SK-N-MC (cell line): ENCODE measurements at places on chromosomes 4 and X.

DNA sequence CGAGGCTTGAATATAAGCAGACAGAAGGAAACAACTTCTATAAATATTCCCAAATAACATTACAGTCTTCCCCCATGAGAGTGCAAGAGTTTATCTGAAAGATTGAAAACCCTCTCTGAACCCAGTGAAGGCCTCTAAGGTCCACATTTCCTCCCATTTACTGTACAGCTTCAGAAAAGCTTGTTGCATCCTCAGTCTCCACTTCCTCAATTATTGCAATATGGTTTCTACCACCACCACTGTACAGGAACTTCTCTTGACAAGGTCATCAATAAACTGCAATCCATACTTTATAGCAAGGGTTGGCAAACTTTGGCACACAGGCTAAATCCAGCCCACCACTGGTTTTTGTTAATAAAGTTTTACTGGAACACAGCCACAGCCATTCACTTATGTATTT lies 239.0 kb downstream of the THOC2 start:
- DNase-seq = no peak

DNA sequence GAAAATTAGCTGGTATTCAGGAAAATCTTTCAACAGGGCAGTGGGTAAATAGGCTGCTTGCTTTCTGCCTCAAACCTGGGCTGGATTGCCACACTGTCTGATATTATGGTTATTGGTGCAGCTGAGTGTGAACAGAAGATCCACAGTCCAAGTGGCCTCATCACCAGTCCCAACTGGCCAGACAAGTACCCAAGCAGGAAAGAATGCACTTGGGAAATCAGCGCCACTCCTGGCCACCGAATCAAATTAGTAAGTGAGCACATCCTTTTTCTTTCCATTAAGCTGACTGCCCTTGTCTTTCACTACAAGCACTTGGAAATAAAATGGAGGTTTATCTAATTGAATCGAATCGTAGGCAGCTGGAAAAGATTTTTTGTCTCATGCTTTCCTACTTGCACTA lies 204.7 kb downstream of the TLL1 start:
- no peak for DNase-seq

DNA sequence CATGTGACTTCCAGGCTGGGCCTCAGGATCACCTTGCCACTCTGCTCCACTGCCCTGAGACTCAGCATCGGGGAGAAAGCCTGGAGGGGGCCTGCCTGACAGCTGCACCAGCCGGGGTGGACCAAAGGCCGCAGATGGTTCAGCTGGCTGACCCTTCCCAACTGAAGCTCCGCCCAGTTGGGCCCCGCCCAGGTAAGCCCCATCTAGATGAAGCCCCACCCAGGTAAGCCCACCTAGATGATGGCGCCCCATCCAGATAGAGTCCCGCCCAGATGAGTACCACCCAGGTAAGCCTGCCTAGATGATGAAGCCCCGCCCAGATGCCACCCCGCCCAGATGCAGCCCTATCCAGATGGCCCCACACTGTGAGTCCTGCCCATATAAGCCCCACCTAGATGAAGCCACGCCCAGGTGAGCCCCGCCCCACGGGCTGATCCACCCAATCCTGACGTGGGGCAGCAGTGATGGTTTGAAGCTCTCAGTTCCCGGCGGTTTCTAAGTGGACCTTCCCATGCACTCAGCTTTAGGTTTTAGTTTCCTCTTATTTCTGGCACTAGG lies 10.0 kb downstream of the ZFYVE28 start:
- no peak for DNase-seq

DNA sequence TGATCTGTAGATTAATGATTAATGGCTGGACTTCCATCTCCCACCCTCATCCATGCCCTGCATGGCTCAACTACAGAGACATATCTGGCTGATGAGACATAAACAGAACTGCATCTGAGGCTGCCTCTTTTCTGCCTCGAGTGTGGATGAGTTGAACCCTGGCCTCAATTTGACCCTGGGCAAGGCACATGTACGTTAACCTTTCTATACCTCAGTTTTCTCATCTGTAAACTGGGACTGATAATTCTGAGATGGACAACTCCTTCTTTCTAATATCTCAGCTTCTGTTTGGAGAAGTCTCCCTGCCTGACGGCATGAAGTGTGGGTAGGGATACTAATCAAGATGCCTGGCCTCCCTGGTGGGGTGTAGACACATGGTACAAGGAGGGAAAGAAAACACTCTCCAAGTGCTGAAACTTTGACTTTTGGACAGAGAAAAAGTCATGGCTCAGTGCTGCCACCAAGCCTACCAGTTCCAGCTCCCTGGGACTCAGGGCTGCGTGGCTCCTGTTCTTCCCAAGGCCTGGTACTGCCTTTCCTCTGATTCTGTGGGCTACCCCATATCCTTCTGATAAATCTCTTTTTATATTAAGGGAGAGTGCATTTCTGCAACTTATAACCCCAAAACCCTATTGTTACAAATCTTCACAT lies 64.4 kb downstream of the HAUS3 start:
- no peak for DNase-seq

DNA sequence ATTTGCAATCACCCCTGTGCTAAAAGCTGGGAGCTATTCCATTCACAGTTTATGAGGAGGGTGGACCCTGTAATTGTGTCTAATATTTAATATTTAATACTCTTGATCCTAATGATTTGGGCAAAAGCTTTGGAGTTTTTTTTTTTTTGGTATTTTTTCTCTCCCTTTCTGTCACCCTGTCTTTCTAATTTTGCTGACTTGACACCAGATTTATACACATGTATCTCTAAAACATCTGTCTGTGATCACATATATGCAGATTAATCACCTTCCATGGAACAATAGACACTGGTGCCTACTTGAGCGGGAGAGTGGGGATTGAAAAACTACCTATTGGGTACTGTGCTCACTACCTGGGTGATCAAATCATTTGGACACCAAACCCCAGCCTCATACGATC lies 18.7 kb upstream of the ANTXR2 start:
- DNase-seq = no peak

DNA sequence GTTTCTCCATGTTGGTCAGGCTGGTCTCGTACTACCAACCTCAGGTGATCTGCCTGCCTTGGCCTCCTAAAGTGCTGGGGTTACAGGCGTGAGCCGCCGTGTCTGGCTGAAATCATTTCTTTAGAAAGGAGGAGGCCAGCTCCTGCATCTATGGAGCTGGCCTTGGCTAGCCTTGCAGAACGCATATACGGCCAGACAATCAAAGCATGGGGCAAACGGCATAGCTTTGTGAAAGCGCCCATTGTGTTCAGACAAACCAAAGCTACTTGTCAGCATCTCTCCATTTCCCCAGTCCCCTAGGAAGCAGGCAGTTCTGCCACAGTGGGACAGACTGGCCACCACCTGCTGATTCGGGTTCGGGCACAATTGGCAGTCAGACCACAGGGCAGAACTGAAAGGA lies 48.9 kb upstream of the IQSEC2 start:
- no peak for DNase-seq

- DNase-seq = no peak
These were observed 92.3 kb upstream of the TLL1 start for GRCh38 chr4:165780735-165781134.

- DNase-seq = no peak
These were observed 186.8 kb downstream of the FAT4 start for GRCh38 chr4:125501568-125501967.

GRCh38 chr4:11354531-11354930 lies 74.2 kb downstream of the HS3ST1 start:
- no peak for DNase-seq

- DNase-seq = no peak
These were observed 503.6 kb downstream of the IL1RAPL1 start for GRCh38 chrX:29090811-29091210.

GRCh38 chrX:12400218-12400617 lies 261.9 kb downstream of the FRMPD4 start:
- DNase-seq = no peak

- no peak for DNase-seq
These were observed 52.2 kb downstream of the ADRA2C start for GRCh38 chr4:3818371-3818770.

DNA sequence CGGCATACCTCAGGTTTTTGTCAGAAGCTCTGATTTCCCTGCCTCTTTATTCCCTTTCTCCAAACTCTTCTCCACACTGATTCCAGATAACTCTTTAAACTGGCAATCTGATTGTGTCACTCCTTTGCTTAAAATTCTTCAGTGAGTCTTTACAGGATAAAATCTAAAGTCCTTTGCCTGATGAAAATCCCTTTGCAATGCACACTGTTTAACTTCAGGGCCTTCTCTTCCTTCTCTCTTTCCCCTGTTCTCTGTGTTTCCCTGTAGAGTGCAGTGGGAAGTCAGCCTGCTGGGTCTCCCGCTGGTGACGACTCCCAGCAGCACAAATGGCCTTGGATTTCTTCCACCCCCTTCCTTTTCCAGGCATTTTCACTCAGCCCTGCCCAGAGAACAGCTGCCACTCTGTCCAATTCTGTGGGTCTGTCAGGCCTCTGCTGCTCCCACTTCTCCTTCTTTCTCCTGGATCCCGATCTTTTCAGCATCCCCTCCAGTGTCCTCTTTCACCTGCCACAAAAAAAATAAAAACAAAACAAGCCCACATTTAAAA lies 189.9 kb upstream of the NWD2 start:
- DNase-seq = no peak

DNA sequence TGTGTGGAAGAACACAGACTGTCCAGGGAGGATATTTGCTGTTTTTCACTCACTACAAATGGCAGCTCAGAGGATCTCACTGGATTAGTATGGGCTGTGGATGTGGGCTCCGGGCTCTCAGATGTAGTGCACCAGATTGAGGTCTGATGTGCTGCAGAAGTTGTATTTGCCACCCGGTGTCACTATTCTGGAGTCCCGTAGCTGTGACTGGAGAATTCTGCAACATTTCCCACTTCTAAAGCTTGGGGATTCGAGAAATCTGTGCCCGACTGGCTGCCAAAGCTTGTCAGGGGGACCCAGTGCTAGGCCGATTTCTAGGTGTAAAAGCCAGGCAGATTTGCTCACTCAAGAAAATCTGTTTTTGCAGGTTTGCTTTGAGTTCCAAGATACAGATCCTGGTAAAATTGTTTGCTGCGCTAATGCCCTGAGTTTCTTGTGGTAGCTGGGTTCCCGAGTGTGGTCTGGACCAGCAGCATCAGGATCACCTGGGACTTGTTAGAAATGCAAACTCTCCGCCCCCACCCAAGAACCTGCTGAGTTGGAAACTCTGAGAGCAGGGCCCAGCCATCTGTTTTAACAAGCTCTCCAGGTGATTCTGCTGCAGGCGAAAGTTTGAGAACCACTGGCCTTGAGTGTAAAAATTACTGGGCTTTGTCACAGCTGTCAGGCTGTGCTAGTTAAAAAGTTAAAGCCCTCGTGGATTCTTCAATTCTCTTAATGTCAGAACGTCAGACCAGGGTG lies 18.1 kb downstream of the KIT start:
- no peak for DNase-seq

- DNase-seq = no peak
These were observed 262.4 kb downstream of the MID1IP1 start for GRCh38 chrX:39063702-39064101.

DNA sequence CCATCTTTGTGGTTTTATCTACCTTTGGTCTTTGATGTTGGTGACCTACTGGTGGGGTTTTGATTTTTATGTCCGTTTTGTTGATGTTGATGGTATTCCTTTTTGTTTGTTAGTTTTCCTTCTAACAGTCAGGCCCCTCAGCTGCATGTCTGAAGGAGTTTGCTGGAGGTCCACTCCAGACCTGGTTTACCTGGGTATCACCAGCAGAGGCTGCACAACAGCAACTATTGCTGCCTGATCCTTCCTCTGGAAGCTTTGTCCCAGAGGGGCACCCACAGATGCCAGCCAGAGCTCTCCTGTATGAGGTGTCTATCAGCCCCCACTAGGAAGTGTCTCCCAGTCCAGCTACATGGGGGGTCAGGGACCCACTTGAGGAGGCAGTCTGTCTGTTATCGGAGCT lies 199.3 kb upstream of the WDFY3 start:
- no peak for DNase-seq

DNA sequence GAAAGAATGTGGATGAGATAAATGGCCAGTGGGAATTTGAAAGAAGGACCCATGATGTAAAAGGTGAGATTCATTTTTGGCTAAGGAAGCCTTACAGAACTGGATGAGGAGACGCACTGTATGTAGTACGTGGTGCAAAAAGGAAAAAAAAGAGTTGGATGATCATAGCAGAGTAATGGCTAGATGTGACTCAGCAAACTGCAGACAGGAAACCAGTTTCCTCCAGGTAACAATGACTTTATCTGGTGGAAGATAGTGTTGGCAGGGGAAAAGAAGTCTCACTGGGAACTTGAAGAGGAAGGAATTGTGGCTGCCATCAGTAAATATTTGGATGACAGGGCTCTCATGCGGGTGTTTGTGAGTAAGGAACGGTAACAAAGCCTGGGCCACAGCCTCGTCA lies 243.2 kb downstream of the CPE start:
- DNase-seq = no peak
